ENCODE measurements at places on chromosomes 5 and 9. TPM values are rescaled to one million over a fixed set of nuclear protein-coding genes. Genes with fewer than 3 reads are reported as not detected.

- H3K4me1 ChIP-seq = peaks cover 4% of the 10 kb centered on the region
- no peak overlapping the region for H3K4me3 ChIP-seq
- no peak overlapping the region for H3K27ac ChIP-seq
- no peaks in the 10 kb centered on the region for H3K27me3 ChIP-seq
- H3K36me3 ChIP-seq = no peaks in the 10 kb centered on the region
- DNase-seq = no peak
Measured at GRCh38 chr9:86921151-86921923, 26.0 kb downstream of the GAS1 start.

- no peak overlapping the region for H3K27ac ChIP-seq
- no peak overlapping the region for H3K4me3 ChIP-seq
- no peaks in the 10 kb centered on the region for H3K27me3 ChIP-seq
- no peaks in the 10 kb centered on the region for H3K36me3 ChIP-seq
- no peaks in the 10 kb centered on the region for H3K4me1 ChIP-seq
Measured at GRCh38 chr5:38515646-38516045, 40.8 kb downstream of the LIFR start.

The CCL21 gene
- 13.0 TPM for total RNA-seq

The SERF1A gene
- 5.9 TPM for total RNA-seq

DNA sequence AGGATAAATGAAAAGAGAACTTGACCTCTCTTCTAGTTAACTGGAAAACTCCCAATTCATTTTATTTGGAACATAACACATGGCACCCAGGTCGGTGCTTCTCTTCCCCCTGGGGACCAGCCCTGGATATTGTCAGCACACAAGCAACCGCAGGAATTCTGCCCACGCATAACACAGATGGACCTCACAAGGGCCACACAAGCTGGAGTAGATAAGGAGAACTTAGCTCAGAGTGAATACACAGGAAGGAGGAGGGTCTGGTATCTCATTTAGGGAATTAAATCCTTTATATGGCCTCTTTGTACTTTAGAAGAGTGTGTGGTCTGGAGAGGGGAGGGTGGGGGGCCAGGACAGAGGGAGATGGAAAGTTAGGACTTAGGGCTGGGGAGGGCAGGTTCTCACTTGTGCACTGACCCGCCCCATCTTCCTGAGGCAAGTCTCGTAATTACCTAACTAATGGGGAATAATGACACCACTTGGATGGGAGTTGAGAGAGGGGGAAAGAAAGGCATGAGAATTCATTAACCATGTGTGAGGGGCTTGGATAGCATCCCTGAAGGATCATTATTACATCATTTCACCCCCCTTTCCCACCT lies 341.2 kb upstream of the WWC1 start:
- no peaks in the 10 kb centered on the region for H3K27me3 ChIP-seq
- H3K27ac ChIP-seq = no peak overlapping the region
- H3K4me1 ChIP-seq = no peaks in the 10 kb centered on the region

DNA sequence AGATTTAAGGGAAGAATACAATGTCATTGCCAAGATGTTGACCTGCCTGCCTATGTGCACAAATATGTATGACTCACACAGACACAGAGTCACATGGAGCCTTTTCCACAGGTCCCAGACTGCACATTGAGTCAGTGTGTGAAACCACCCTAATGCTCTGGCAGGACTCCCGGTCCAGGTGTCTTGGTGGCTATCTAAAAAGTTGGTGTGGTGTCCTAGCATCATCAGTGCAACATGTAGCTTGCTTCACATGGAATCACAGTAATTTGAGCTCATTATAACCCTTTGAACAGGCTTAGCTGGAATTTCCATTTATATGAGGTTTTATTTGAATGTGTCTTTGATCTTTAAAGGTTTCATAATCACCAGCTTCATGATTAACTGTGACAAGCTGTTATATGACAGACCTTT lies 10.7 kb downstream of the IFNA5 start:
- H3K4me1 ChIP-seq = no peaks in the 10 kb centered on the region
- H3K27ac ChIP-seq = no peak overlapping the region
- peaks cover 1% of the 10 kb centered on the region for H3K27me3 ChIP-seq
- H3K36me3 ChIP-seq = no peaks in the 10 kb centered on the region
- no peak overlapping the region for H3K4me3 ChIP-seq
- DNase-seq = no peak

DNA sequence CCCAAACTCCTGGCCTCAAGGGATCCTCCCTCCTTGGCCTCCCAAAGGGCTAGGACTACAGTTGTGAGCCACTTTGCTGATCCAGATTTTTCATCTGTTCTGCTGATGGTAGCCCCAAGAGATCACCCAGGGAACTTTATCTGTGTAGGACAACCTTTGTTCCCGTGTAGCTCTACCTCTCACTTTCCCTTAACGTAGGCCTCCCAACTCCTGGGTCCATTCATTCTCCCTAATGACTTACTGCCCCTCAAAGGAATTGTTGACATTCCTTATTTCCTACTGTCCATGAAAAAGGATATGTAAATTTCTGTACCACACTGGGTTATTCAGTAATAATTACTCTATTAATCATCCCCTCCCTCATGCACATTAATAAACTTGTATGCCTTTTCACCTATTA lies 51.0 kb upstream of the PHF24 start:
- H3K36me3 ChIP-seq = no peaks in the 10 kb centered on the region
- no peaks in the 10 kb centered on the region for H3K27me3 ChIP-seq
- no peak for DNase-seq
- H3K4me1 ChIP-seq = no peaks in the 10 kb centered on the region
- no peak overlapping the region for H3K27ac ChIP-seq
- no peak overlapping the region for H3K4me3 ChIP-seq

GRCh38 chr9:127162864-127163365 lies 40.5 kb upstream of the ANGPTL2 start:
- no peak overlapping the region for H3K4me3 ChIP-seq
- no peaks in the 10 kb centered on the region for H3K36me3 ChIP-seq
- H3K27me3 ChIP-seq = no peaks in the 10 kb centered on the region
- no peak for DNase-seq

GRCh38 chr9:134892820-134893420 lies 12.3 kb downstream of the FCN2 start:
- H3K4me3 ChIP-seq = no peak overlapping the region
- DNase-seq = no peak
- no peaks in the 10 kb centered on the region for H3K36me3 ChIP-seq
- no peak overlapping the region for H3K27ac ChIP-seq

DNA sequence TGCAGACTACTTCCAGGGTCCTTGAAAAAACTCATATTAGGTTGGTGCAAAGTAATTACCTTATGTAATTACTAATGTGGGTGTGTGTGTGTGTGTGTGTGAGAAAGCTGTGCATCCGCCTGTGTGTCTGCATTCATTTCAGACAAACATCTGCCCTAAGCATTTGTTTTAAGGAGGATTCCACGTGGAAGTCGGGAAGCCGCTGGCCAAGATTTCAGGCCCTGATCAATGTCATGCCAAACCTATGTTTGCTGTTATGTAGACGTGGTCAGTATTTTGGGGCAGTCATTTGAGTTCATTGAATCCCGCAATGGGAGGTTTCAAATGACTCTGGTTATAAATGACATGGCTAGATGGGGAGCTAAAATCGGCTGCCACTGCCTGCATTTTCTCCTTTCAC lies 33.6 kb upstream of the BASP1 start:
- no peaks in the 10 kb centered on the region for H3K27me3 ChIP-seq
- no peak for DNase-seq
- no peak overlapping the region for H3K27ac ChIP-seq

DNA sequence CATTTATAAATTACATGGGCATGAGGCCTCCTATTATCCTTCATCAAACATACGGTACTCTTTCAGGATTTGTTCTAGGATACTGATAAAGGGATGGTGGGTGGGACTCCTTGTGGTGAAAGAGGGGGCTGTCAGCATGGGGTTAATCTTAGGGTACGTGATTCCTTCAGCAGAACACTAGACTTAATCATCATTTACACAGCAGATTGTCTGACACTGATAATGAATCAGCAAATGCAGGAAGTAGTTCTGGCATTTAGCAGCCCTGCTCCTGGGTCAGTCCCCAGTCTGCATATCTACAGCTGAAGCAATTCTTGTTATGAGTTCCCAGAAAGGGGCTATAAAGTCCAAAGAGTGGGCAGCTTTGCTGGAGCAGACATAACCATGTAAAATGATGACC lies 384.6 kb downstream of the SPOCK1 start:
- no peaks in the 10 kb centered on the region for H3K27me3 ChIP-seq
- no peaks in the 10 kb centered on the region for H3K36me3 ChIP-seq
- no peaks in the 10 kb centered on the region for H3K4me1 ChIP-seq
- DNase-seq = no peak
- H3K4me3 ChIP-seq = no peak overlapping the region

GRCh38 chr9:94096819-94097577 lies 12.7 kb downstream of the PTPDC1 start:
- no peak overlapping the region for H3K27ac ChIP-seq
- H3K4me3 ChIP-seq = no peak overlapping the region
- DNase-seq = no peak

GRCh38 chr5:134555890-134556311 lies 30.4 kb downstream of the JADE2 start:
- H3K27ac ChIP-seq = peak overlapping the region; percentile 9
- H3K36me3 ChIP-seq = peaks cover 2% of the 10 kb centered on the region
- H3K27me3 ChIP-seq = no peaks in the 10 kb centered on the region
- no peak overlapping the region for H3K4me3 ChIP-seq

The UNC5A gene
- not detected for total RNA-seq

DNA sequence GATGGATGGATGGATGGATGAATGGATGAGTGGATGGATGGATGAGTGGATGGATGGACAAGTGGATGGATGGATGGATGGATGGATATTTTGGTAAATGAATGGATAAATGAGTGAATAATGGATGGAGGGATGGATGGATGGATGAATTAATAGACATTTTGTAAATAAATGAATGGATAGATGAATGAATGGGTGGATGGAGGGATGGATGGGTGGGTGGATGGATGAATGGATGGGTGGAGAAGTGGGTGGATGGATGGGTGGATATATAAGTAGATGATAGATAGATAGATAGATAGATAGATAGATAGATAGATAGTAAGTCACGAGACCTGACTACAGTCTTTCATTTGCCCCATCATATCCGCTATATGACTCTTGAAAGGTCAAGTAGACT lies 82.7 kb upstream of the OLFM1 start:
- H3K4me3 ChIP-seq = no peak overlapping the region
- DNase-seq = no peak
- no peaks in the 10 kb centered on the region for H3K4me1 ChIP-seq
- H3K27ac ChIP-seq = no peak overlapping the region

- no peaks in the 10 kb centered on the region for H3K4me1 ChIP-seq
- no peak for DNase-seq
- H3K4me3 ChIP-seq = no peak overlapping the region
- H3K27me3 ChIP-seq = no peaks in the 10 kb centered on the region
Measured at GRCh38 chr9:3823842-3824475, 298.2 kb upstream of the RFX3 start.

GRCh38 chr5:39464088-39464487 lies 39.3 kb upstream of the DAB2 start:
- no peak overlapping the region for H3K4me3 ChIP-seq
- no peaks in the 10 kb centered on the region for H3K4me1 ChIP-seq
- H3K27me3 ChIP-seq = no peaks in the 10 kb centered on the region
- DNase-seq = no peak
- H3K36me3 ChIP-seq = no peaks in the 10 kb centered on the region

The LYSMD3 gene
- total RNA-seq = 29.7 TPM

The C5orf52 gene
- not detected for total RNA-seq

DNA sequence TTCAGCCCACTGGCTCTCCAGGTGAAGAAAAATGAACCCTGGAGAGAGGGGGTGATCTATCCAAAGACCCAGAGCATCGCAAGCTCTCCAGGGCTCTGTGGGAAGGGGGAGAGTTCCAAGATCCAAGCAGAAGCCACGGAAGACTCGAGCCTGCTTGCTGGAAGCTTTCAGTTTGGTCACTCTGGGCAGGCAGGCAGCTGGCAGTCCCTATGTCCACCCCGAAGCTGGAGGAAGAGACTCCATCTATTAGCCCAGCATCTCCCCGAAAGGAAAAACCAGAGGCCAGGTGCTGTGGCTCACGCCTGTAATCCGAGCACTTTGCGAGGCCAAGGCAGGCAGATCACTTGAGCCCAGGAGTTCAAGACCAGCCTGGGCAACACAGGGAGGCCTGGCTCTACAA lies 10.7 kb upstream of the SPARC start:
- peak overlapping the region; percentile 96 for H3K27ac ChIP-seq
- no peak overlapping the region for H3K4me3 ChIP-seq
- H3K27me3 ChIP-seq = no peaks in the 10 kb centered on the region
- peaks cover 3% of the 10 kb centered on the region for H3K4me1 ChIP-seq

DNA sequence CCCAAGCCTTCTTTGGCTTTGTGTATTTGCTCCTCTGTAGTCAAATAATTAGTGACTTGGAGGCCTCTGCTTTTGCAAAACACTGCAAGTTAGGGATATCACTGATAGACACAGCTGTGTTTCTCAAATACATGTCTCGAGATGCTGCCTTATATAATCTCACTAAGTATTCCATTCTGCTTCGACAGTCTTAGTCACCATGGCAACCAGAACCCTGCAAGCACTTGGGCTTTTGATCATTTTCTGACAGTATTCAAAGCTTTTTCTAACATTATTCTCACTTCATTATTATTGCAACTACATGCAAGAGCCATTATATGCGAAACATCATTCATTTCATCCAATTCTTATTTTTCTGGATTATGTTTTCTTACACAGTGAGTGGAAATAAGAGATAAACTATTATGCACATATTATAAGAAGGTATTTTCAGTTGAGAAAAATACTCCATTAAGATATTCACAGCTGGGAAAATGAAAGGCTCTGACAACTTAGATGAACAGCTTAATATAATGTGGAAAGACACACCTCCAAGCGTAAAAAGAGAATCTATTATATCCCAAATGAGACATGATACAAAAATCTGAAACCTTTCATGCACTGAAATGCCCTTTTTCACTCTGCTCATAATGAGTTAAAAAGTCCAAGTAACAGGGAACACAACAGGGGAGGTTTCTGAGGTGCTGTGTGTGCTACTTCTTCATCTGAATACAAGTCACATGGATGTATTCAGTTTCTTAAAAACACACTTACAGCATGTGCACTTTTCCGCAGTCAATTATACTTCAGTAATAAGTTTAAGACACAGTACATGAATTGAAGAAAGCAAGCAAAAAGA lies 93.9 kb downstream of the SCAI start:
- no peak overlapping the region for H3K27ac ChIP-seq
- no peak for DNase-seq
- no peak overlapping the region for H3K4me3 ChIP-seq
- no peaks in the 10 kb centered on the region for H3K36me3 ChIP-seq

DNA sequence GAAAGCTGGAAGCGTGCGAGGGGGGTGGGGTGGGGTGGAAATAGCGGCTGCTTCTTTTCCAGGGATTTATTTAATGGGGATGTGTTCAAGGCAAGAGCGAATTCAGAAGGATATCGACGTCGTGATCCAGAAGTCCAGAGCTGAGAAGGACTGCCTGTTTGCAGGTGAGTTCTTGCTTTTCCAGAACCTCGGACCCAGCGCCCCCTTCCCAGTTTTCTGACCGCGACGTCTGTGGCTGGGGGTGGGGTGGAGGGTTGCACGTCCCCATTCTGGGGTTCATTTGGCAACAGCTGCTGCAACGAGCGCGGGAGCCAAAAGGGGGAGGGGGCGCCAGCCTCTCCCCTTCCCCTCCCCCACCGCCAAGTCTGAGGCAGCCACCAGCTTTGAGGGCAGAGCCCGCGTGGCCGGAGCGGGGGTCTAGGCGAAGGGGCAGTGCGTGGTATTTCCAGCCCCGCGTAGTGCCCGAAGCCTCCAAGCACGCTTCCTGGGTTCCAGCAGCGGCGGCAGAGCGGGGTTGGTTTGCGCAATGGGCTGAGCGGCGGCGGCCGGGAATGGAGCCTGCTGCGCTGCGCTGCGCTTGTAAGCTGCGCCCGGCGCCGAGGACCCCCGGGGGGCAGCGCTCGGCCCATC lies 701 bp downstream of the PARP8 start:
- H3K4me1 ChIP-seq = no peaks in the 10 kb centered on the region
- DNase-seq = peak; percentile 80
- no peaks in the 10 kb centered on the region for H3K36me3 ChIP-seq
- H3K4me3 ChIP-seq = peak overlapping the region; percentile 75

The GMCL2 gene
- not detected for total RNA-seq

The SLC25A46 gene
- 28.7 TPM for total RNA-seq

The ANKRD33B gene
- 4.9 TPM for total RNA-seq

The ZNF483 gene
- total RNA-seq = 14.6 TPM

Data from aorta (tissue), 5 donors.